PC-9 (cell line): ENCODE measurements at places on chromosomes 5 and 9. TPM values are rescaled to one million over a fixed set of nuclear protein-coding genes. Genes with fewer than 3 reads are reported as not detected.
A peak's percentile ranks its signal among the peaks of the same experiment; 100 is the strongest.

- no peaks in the 10 kb centered on the region for H3K27me3 ChIP-seq
- peaks cover 44% of the 10 kb centered on the region for H3K4me1 ChIP-seq
- H3K27ac ChIP-seq: peak overlapping the region; percentile 96
- H3K36me3 ChIP-seq: peaks cover 21% of the 10 kb centered on the region
Observed at GRCh38 chr5:107668154-107669095, 2.3 kb downstream of the EFNA5 start.

- no peak overlapping the region for H3K27ac ChIP-seq
- no peak for DNase-seq
- H3K36me3 ChIP-seq: no peaks in the 10 kb centered on the region
- no peak overlapping the region for H3K4me3 ChIP-seq
- no peaks in the 10 kb centered on the region for H3K4me1 ChIP-seq
Observed at GRCh38 chr5:110768138-110768860, 29.5 kb downstream of the SLC25A46 start.

DNA sequence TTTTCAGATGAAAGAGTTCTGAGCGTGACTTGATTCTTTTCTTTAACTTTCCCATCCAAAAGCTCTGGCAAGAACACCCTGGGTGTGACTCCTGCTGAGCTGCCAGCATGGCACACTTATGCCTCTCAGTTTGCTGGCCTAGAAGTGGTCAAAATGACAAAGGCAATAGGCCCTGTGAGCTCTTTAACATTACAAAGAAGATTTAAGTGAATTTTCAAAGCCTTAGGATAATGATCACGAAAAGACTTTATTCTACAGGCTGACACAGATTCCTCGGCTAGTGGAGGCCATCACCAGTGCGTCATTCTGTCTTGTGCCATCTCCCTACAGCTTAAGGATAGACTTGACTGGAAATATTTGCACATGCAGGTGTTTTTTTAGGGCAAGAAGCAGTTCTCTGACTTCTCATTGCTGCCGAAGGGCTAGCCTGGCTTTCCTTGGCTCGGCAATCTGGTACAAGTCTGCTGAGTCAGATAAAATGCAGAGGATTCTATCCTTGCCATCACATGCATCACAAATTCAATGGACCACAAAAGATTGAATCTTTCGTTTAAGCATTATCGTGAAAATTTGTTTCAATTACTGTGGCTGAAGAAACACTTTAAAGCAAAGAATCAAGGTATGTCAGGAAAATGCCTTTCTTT is 311.5 kb downstream of the COX7C start:
- no peak overlapping the region for H3K4me3 ChIP-seq
- no peaks in the 10 kb centered on the region for H3K4me1 ChIP-seq
- H3K27ac ChIP-seq: no peak overlapping the region
- no peaks in the 10 kb centered on the region for H3K36me3 ChIP-seq

DNA sequence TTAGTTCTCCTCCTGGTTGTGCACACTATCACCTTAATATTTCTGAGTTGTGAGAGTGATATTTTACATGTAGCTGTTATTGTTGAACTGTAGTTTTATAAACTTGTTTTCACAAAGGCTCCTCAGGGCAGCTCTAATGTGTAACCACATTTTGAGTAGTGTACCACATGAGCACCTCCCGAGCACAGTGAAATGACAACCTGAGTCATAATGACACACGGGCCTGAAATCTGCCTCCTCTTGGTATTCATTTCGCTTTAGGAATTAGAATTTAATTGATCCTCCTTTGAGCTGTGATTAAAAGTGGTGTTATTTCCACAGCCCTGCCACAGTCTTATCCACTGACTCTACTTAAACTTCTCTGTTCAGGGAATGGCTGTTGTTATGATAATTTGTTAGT is 7.9 kb downstream of the MTRR start:
- H3K27me3 ChIP-seq: no peaks in the 10 kb centered on the region
- no peak overlapping the region for H3K4me3 ChIP-seq
- H3K27ac ChIP-seq: no peak overlapping the region
- DNase-seq: no peak
- no peaks in the 10 kb centered on the region for H3K4me1 ChIP-seq

The CEL gene
- total RNA-seq: 2.7 TPM in 2 replicates

The LVRN gene
- 0.40 and 0.79 TPM in 2 replicates for total RNA-seq

- peak overlapping the region; percentile 79 for H3K4me3 ChIP-seq
- DNase-seq: no peak
Observed at GRCh38 chr5:95822043-95822541, 434 bp downstream of the GLRX start.

GRCh38 chr9:128771094-128771721 is 519 bp downstream of the ZER1 start:
- H3K36me3 ChIP-seq: no peaks in the 10 kb centered on the region; the same call in 1 of the 2 replicates
- H3K4me3 ChIP-seq: peak overlapping the region; percentile 80
- peaks cover 11% of the 10 kb centered on the region; the same call in 1 of the 2 replicates for H3K4me1 ChIP-seq
- DNase-seq: no peak
- peak overlapping the region; percentile 63 for H3K27ac ChIP-seq
- no peaks in the 10 kb centered on the region for H3K27me3 ChIP-seq

- H3K4me1 ChIP-seq: no peaks in the 10 kb centered on the region
- DNase-seq: no peak
- H3K27ac ChIP-seq: no peak overlapping the region
- no peaks in the 10 kb centered on the region for H3K36me3 ChIP-seq
- no peaks in the 10 kb centered on the region for H3K27me3 ChIP-seq
- H3K4me3 ChIP-seq: no peak overlapping the region
Observed at GRCh38 chr5:15596936-15597335, 97.0 kb downstream of the FBXL7 start.

DNA sequence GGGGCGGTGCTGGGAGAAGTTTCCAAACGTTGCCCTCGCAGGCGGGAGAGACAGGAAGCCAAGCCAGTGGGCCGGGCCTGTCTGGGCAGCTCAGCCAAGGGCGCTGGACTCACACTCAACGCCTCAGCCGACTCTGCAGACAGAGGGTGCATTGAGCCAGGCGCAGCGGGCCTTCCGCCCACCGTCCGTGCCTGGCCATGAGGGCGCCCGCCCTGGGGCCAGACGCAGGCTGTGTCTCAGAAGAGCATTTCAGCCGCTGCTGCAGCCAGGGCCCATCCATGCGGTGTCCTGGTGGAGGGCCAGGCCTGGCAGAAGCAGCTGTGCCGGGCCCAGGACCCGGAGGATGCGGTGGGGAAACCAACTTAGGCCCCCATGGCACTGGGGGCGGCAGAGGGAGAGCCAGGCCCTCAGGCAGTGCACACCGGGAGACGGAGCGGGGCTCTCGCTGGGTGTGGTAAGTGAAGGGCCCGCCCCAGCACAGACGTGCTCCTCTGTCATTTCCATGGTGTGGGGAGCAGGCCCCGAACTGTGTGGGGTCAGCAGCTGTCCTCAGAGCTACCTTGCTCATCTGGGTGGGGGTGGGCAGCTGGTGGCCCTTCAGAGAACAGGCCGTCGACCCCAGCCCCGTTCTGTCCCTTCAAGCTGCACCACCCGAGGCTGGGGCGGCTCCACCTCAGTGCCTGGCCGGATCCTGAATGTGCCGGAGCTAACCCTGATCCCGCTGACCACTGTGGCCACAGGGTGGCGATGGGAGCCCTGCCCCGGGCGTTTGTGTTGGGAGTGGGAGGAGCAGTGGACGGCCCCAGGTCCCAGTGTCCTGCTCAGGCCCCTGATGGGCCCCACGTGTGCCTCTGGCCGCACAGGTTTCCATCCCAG is 18.0 kb downstream of the DNLZ start:
- peaks cover 7% of the 10 kb centered on the region; the same call in 1 of the 2 replicates for H3K4me1 ChIP-seq
- no peak overlapping the region for H3K27ac ChIP-seq
- H3K36me3 ChIP-seq: no peaks in the 10 kb centered on the region
- no peak overlapping the region for H3K4me3 ChIP-seq

DNA sequence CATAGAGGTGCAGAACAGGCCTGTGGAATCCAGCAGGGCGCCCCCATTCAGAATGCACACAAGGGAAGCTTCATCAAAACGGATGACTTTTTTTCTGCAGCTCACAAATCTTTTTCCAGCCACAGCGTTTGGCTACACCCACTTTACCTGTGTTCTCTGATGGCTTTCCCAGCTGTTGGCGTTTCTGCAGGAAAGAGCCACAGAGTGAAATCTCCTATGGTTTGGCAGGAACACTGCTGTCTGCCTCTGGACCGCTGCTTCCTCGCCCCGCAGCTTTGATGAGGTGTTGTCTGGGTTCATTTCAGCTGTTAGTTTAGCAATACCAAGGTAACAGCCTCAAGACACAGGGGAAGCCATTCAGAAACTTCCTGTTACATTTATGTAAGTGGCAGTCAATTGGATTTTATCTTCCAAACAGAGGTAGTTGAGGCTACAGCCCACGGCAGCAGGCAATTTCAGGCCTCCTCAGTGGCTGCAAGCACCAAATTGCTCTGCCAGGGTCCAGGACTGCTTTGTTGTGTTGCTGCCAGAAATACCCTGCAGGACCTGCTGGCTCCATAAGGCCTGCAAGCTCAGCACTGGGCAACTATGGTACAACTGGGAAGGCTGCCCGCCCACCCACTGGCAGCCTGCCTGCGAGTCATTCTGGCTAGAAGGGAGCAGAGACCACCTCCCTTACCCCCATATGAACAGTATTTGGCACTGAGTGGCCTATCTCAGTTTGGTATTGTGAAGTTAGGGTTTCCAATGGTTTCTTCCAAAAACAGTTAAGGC is 96.7 kb downstream of the MVB12B start:
- no peaks in the 10 kb centered on the region for H3K36me3 ChIP-seq
- H3K27me3 ChIP-seq: no peaks in the 10 kb centered on the region
- DNase-seq: no peak
- no peak overlapping the region for H3K27ac ChIP-seq

GRCh38 chr9:5786370-5787127 is 46.4 kb downstream of the ERMP1 start:
- H3K4me3 ChIP-seq: no peak overlapping the region
- peaks cover 24% of the 10 kb centered on the region; the same call in 1 of the 2 replicates for H3K36me3 ChIP-seq
- no peaks in the 10 kb centered on the region for H3K27me3 ChIP-seq
- no peaks in the 10 kb centered on the region; the same call in 1 of the 2 replicates for H3K4me1 ChIP-seq
- DNase-seq: no peak
- H3K27ac ChIP-seq: no peak overlapping the region

DNA sequence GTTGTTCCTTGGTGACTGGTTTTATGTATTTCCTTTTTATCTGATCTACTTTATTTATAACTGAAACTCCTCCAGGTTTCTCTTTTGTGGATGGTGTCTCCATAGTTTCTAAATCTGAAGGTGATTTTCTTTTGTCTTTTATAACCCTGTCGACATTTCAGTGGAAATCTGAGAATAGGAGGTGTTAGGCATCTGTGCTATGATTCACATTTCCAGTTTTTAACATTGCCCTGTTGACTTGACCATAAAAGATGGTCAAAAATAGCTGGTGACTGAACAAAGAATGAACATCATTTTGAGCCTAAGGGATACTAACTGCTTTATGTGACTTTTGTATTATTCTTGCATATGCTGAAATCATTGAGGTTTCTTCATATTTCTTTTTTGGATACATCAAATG is 190.5 kb downstream of the PCSK1 start:
- no peak overlapping the region for H3K4me3 ChIP-seq
- no peak overlapping the region for H3K27ac ChIP-seq
- no peak for DNase-seq
- H3K36me3 ChIP-seq: no peaks in the 10 kb centered on the region
- H3K4me1 ChIP-seq: peaks cover 22% of the 10 kb centered on the region
- H3K27me3 ChIP-seq: no peaks in the 10 kb centered on the region

The SSBP2 gene
- 3.5 and 6.4 TPM in 2 replicates for total RNA-seq

DNA sequence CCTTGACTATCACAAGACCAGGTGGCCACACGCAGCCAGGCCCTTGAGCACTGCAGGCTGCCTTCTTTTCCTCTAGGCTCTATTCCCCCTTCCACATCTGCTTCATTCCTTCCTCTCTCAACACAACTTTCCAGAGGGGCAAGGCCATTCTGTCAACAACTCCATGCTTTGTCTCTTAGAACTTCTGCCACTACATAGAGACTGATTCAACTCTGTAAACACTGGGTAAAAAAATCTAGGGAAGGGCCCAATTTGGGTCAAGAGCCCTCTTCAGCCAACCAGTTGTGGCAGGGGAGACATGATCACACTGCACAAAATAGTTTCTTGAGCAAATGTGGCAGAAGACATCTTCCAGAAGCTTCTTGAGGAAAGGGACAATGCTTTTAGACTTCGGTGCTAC is 55.6 kb downstream of the ATPSCKMT start:
- no peaks in the 10 kb centered on the region for H3K36me3 ChIP-seq
- no peak overlapping the region for H3K27ac ChIP-seq
- no peaks in the 10 kb centered on the region for H3K4me1 ChIP-seq
- no peak overlapping the region for H3K4me3 ChIP-seq
- DNase-seq: no peak

- DNase-seq: no peak
- H3K36me3 ChIP-seq: no peaks in the 10 kb centered on the region
- no peak overlapping the region for H3K27ac ChIP-seq
Observed at GRCh38 chr5:134255418-134256150, 29.7 kb upstream of the PPP2CA start.

- no peaks in the 10 kb centered on the region for H3K27me3 ChIP-seq
- peaks cover 8% of the 10 kb centered on the region for H3K4me1 ChIP-seq
- no peak overlapping the region for H3K4me3 ChIP-seq
- DNase-seq: no peak
- no peak overlapping the region for H3K27ac ChIP-seq
- no peaks in the 10 kb centered on the region for H3K36me3 ChIP-seq
Observed at GRCh38 chr5:42884326-42884725, 72.6 kb upstream of the SELENOP start.

DNA sequence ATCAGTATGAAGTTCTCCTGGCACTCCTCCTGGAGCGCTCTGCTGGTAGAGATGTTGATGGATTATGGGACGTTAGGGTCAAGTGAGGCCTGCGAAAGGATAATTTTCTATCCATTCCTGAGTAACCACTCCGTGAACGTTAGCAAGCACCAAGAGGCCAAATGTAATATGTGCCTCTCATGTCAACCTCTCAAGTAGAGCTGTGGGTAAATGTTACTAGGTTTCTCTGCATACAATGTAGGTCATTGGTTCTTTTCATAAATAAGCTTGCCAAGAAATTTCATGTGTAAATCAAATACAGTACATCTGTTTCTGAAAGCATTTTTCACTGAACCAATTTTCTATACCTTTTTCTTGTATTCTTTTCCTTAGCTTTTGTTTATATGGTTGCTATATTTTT is 126.3 kb downstream of the KDM4C start:
- H3K4me3 ChIP-seq: no peak overlapping the region
- DNase-seq: no peak
- H3K27me3 ChIP-seq: no peaks in the 10 kb centered on the region
- H3K4me1 ChIP-seq: no peaks in the 10 kb centered on the region

- H3K4me1 ChIP-seq: no peaks in the 10 kb centered on the region
- H3K27me3 ChIP-seq: no peaks in the 10 kb centered on the region
- no peak for DNase-seq
Observed at GRCh38 chr9:72384710-72385485, 19.9 kb upstream of the ZFAND5 start.

The IFNA21 gene
- total RNA-seq: not detected in 2 replicates

GRCh38 chr9:83583151-83584014 is 39.6 kb upstream of the IDNK start:
- no peak overlapping the region for H3K27ac ChIP-seq
- no peaks in the 10 kb centered on the region for H3K36me3 ChIP-seq
- no peak overlapping the region for H3K4me3 ChIP-seq
- no peaks in the 10 kb centered on the region; the same call in 1 of the 2 replicates for H3K4me1 ChIP-seq

DNA sequence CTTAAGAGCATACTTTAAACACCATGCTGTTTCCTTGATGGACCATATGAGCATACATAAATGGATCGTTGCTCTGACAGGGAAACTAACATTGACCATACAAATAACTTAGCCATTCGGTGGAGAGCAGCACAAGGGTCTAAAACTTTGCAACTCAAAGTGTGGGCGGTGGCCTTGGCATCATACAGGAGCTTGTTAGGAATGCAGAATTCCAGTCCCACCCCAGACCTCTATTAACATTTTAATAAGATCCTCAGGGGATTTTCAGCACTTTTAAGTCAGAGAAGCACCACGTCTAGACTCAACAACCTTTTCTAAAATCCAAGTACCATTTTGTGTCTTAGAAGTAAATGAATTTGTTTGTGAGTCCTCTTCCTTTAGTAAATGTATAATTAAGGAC is 260.9 kb downstream of the EBF1 start:
- H3K36me3 ChIP-seq: no peaks in the 10 kb centered on the region
- peaks cover 35% of the 10 kb centered on the region for H3K27me3 ChIP-seq
- H3K4me3 ChIP-seq: no peak overlapping the region
- DNase-seq: no peak
- H3K4me1 ChIP-seq: no peaks in the 10 kb centered on the region
- no peak overlapping the region for H3K27ac ChIP-seq
